ENCODE measurements at places on chromosomes 5 and 9. TPM values are rescaled to one million over a fixed set of nuclear protein-coding genes. Genes with fewer than 3 reads are reported as not detected.
A peak's percentile ranks its signal among the peaks of the same experiment; 100 is the strongest.

The VLDLR gene
- 7.3 TPM for total RNA-seq

The FAM78A gene
- total RNA-seq = 51.6 TPM

The OGN gene
- total RNA-seq = not detected

The SSBP2 gene
- total RNA-seq = 13.4 TPM

The TRIP13 gene
- total RNA-seq = 47.5 TPM

The CERCAM gene
- 1.3 TPM for total RNA-seq

- no peak for DNase-seq
Observed at GRCh38 chr5:52814352-52815148, 26.8 kb downstream of the ITGA1 start.

GRCh38 chr9:95206143-95206542 lies 111.4 kb downstream of the FANCC start:
- no peak for DNase-seq

- DNase-seq = no peak
Observed at GRCh38 chr9:128828719-128829452, 708 bp downstream of the SPOUT1 start.

GRCh38 chr5:4233671-4234070 lies 638.0 kb downstream of the IRX1 start:
- DNase-seq = no peak

- DNase-seq = no peak
Observed at GRCh38 chr5:127056896-127057295, 16.4 kb downstream of the C5orf63 start.

DNA sequence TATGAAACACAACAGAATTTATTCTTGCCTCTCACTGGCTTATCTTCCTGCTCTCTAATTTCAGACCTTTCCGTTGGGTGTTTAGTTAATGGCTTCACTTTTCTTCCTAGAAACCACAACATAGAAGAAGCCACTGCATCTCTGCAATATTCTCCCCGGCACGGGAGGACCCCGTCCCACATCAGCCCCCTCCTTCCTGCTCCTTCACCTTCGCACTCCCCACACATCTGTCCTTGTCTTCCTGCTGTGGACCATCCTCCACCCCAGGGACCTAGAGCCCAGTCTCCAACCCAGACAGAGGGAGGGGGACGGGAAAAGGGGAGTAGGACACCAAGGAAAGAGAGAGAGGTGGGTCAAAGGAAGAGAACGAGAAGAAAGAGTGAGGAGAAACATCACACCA lies 1.4 kb downstream of the OR2V1 start:
- DNase-seq = no peak

- no peak for DNase-seq
Observed at GRCh38 chr9:121348221-121348620, 21.8 kb downstream of the STOM start.

DNA sequence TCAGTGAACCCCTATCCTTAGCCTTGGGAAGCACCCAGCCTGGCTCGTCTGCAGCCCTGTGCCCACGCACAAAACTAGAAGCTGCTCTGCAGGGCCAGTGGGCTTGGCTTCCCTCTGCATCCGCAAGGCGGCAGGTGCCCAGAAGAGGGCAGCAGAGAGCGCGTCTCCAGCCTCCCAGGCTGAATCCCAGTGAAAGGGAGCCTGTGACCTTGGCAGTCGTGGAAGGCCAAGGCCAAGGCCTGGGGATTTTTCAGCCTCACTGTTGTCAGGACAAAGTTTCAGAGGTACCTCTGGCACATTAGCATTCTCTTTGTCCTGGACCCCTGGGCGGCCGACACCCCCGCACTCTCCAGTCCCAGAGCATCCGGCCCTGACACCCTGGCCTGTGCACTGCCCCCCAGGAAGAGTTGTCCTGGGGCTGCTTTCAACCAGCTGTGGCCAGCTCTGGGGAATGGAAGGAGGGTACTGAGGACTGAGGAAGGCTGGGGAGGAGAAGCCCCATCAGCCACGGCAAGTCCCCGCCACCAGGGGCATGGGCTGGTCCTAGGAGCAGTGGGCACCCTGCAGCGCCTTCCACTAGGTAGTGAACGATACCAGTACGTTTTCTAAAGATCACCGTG lies 63.6 kb upstream of the IL17B start:
- DNase-seq = peak; percentile 92

DNA sequence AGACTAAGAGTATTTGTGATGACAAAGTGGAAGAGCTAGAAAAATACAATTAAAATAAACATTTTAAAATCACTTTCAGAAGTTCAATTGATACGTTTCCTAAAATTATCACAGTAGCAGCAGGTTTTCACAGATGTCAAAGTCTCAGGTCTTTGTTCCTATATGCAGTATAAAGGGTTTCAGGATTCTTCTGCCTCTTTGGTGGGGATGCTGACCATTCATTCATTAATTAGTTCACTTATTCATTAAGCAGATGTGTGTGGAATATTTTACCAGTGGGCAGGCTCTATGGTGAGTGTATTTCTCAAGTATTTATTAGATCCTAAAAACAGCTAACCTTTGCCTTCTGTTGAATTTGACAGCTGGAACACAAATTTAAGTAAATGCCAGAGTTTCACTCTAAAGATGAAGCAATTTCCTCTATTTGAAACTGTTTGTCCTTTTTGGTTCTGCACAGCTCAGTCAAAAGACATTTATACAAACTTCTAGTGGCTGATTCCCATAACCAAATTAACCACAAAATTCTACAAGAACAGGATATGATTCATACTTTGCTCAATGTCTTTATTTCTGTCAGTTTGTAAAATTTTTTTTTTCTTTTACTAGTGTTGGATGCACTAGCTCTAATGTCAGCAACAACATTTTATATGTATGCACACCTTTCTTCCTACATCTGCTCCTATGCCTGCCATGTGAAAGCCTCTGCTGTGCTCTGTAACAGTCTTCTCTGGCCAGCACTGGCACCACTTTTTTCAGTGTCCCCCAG lies 75.9 kb upstream of the PRR16 start:
- DNase-seq = no peak

GRCh38 chr5:178204935-178205748 lies 809 bp downstream of the HNRNPAB start:
- DNase-seq = peak; percentile 94

All from activated CD4-positive, alpha-beta T cell treated with anti-CD3 and anti-CD28 coated beads, Interleukin-2, amount 10 ng/mL, durations not matched to agents 24 days and 14 days (primary cell).